ENCODE measurements at places on chromosomes 16 and 17.
A peak's percentile ranks its signal among the peaks of the same experiment; 100 is the strongest.

DNA sequence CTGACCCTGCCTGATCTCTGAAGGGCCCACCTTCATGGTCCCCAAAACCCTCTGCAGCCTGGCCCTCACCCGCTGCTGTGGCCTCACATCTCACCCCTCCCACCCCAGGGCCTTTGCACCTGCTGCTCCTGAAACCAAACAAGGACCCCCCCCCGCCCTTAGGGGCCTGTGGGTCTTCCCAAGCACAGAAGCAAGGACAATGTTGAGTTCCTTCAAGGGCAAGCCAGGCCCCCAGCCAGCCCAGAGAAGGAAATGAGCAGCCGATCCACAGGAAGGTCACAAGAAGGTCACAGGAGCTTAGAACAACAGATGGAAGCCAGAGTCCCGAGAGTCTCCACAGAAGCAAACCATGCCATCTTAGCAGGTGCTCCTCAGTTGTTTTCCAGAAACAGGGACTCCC is 493 bp upstream of the PDE6G start:
- no peak for DNase-seq

GRCh38 chr16:68249371-68249770 is 4.2 kb downstream of the PLA2G15 start:
- no peak for DNase-seq

- DNase-seq = no peak
Observed at GRCh38 chr16:57100445-57100844, 8.1 kb downstream of the CPNE2 start.

- DNase-seq = no peak
Observed at GRCh38 chr16:75252946-75253911, 1.8 kb upstream of the BCAR1 start.

DNA sequence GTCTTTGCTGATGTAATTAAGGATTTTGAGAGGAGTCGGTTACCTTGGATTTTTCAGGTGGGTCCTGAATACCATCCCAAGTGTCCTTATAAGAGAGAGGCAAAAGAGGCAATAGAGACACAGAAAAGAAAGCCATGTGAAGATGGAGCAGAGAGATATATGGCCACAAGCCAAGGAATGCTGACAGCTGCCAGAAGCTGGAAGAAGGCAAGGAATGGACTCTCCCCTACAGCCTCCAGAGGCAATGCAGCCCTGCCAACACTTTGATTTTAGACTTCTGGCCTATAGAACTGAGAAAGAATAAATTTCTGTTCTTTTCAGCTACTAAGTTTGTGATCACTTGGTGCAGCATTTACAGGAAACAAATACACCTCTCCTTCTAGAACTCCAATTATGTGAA is 8.2 kb upstream of the RNFT1 start:
- DNase-seq = no peak

GRCh38 chr17:48241131-48241591 is 133.6 kb downstream of the SNX11 start:
- DNase-seq = no peak

GRCh38 chr17:8791910-8792270 is 7.3 kb downstream of the MFSD6L start:
- no peak for DNase-seq

DNA sequence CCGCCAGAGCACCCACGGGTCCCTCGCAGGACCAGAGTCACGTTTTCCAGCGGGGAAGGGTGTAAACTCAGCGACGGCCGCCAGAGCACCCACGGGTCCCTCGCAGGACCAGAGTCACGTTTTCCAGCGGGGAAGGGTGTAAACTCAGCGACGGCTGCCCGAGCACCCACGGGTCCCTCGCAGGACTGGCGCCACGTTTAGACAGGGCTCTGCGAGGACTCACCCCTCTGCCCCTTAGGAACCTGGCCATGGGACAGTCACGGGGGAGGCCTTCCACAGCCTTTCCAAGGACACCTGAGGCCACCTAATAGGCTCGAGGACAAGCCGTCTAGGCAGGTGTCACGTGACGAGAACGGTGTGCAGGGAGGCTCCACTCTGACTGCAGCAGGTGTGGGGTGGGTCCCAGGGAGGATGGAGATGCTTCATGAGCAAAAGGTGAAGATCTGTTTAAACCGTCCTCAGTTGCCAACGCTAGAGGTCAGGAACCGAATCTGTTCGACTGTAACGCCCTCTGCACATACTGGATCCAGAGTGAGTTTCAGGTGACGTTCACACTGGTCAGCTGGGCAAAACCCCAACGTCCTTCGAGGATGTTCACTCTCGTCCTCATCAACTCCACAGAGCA is 48.0 kb upstream of the METRNL start:
- DNase-seq = no peak

- DNase-seq = no peak
Observed at GRCh38 chr17:32914181-32914580, 13.8 kb upstream of the TMEM98 start.

DNA sequence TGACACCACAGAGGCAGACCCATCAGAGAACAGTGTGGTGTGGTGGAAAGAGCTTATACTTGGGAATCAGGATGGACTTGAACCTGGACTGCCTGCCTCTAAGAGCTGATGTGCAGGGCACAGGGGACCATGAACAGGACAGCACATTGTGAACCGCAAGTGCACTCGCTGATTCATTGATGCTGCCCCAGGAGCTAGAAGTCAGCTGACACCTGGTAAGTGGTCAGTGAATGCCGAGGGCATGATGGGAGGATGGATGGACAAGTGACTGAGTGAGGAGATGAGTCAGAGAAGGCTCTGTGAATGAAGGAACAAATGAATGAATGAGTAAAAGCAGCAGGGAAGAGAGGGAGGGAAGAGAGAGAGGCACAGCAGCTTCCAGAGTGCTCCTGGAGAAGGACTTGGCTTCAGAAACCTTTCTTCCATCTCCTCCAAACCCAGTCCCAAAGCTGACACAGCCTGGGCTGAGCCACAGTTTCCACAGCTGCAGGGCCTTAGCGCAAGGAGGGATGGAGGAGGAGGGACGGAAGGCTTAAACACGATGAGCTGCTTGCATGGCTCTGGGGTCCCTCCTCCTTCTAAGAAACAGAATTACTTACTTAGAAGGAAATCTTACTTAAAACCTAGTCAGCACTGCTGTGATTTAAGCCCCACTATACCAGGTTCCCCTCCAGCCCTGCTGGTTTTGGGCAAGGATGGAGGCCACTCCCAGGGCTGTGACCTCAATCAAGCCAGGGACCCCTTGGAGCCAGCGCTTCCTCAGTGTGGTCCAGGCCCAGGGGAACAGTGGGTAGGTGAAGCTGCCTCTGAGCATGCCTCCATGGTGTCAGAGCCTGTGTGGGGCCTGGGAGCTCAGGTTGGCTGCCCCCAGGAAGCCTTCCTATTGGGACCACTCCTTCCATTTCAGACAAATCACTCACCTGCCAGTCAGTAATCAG is 184.6 kb downstream of the TMEM132E start:
- DNase-seq = no peak

DNA sequence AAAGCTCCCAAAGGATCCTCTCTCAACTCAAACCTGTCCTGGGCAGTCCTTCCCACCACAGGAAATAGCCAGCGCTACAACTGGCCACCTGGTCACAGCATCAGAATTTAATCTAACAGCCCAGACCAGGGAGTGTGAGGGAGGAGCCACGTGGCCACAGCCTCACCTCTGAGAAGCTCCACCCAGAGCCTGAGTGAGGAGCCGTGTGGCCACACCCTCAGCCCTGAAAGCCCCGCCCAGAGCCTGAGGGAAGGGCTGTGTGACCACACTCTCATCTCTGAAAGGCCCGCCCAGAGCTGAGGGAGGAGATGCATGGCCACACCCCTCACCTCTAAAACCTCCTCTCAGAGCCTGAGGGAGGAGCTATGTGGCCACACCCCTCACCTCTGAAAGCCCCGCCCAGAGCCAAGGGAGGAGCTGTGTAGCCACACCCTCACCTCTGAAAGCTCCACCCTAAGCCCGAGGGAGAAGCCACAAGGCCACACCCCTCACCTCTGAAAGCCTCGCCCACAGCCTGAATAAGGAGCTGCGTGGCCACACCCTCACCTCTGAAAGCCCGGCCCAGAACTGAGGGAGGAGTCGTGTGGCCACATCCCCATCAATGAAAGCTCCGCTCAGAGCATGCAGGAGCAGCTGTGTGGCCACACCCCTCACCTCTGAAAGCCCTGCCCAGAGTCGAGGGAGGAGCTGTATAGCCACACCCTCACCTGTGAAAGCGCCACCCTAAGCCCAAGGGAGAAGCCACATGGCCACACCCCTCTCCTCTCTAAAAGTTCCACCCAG is 28.6 kb downstream of the SLC38A8 start:
- DNase-seq = peak; percentile 17

GRCh38 chr17:48717367-48718226 is 4.7 kb downstream of the PRAC1 start:
- no peak for DNase-seq

DNA sequence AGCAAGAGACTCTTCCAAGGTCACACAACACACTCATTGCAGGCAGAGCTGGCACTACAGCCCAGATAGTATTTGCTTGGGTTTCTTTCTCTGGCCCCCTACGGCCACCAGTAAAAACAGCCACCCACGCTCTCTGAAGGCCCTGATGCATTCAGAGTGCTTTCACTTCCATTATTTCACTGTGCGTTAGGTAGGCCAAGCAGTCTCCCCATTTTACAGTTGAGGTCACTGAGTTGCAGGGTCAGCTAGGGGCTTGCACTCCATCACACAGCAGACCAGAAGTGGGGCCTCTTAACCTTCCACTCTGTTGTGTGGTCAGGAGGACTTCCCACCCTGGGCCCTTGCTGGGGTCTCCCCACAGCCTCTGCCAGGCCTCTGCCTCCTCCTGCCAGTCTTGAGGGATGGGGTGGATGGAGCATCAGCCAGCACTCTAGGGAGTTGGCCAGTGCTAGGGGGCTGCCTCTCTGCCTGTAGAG is 2.5 kb downstream of the TBX21 start:
- DNase-seq = no peak

DNA sequence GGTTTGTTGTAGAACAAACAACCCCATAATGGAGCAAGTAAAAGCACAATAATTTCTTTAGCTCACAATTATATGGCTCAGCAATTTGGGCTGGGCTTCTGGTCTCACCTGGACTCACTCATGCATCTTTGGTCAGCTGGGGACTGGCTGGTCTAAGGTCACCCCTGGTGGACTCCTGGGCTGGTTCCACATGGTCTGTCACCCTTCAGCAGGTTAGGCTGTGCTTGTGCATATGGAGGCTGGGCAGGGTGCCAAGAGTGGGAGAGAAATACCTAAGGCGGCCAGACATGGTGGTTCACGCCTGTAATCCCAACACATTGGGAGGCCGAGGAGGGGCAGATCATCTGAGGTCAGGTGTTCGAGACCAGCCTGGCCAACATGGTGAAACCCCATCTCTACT is 27.0 kb upstream of the SMURF2 start:
- no peak for DNase-seq

All from stimulated activated CD8-positive, alpha-beta memory T cell treated with anti-CD3 and anti-CD28 coated beads, Interleukin-15, amount 100 ng/mL, for 4 hours (primary cell).